Mucosa of descending colon (tissue), 3 donors: ENCODE measurements at places on chromosomes 4 and X. TPM values are rescaled to one million over a fixed set of nuclear protein-coding genes. Genes with fewer than 3 reads are reported as not detected.
A peak's percentile ranks its signal among the peaks of the same experiment; 100 is the strongest.

The BMP3 gene
- total RNA-seq = 20.9 TPM

The GCNA gene
- total RNA-seq = 2.0 TPM

The ADGRG4 gene
- not detected for total RNA-seq

GRCh38 chrX:125205133-125205917, 114.3 kb upstream of the TEX13C start:
- peak; percentile 53 for DNase-seq

DNA sequence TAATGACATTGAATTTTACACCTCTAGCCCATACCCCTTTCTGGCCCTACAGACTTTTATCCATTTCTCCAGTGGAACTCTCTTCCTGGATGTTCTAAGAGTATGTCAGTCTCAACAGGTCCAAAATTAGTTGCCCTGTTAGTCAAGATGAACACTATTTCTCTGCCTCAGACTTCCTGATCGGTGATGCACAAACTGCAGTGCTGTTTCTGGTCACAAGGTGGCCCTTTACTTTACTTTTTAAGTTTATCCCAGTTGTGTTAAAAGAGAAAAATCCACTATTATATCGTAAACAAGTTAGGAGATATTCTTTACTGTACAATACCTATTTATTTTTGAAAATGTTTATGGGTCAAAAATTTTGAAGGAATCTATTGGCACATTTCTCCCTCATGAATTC, 13.1 kb downstream of the TCEAL7 start:
- DNase-seq = peak; percentile 70

- no peak for DNase-seq
These were observed 1958.6 kb downstream of the C4orf33 start for GRCh38 chr4:131054489-131055019.

- DNase-seq = no peak
These were observed 479.2 kb downstream of the GBA3 start for GRCh38 chr4:23171976-23172375.

DNA sequence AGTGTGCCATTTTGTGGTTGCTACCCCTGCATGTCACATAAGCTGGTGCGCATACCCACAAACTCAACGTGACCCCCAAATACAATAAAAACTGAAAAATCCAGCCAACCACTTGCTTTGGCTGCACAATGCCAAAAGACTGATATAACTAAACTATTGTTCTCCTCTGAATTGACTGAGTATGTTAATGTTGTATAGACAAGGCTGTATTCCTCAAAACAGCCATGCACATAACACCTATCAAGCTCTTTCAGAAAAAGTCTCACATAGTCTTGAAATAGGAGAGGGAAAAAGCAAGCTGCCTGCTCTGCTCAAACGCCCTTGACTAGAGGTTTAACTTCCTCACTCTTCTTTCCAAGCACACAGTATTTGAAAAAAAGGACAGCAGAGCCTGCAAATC, 126.4 kb upstream of the NOCT start:
- DNase-seq = no peak

DNA sequence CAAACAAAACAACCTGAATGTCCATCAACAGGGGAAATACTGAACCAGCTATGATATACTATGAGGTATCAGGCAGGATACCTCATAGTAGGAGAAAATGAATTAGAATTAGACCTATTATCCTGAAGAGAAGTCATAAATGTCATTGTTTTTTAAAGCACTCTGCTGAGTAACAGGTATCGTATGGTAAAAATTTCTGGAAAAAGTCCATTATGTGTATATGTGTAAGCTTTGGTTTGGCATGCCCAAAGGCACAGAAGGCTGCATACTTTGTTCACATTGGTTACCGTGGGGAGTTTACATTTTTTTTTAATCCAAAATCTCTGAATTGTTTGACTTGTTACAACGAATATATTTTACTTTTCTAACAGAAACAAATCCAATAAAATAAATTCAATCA, 70.5 kb downstream of the RPS3A start:
- DNase-seq = no peak

- no peak for DNase-seq
These were observed 3.0 kb downstream of the ZNF275 start for GRCh38 chrX:153336988-153337387.

The SATL1 gene
- 0.19 TPM for total RNA-seq

DNA sequence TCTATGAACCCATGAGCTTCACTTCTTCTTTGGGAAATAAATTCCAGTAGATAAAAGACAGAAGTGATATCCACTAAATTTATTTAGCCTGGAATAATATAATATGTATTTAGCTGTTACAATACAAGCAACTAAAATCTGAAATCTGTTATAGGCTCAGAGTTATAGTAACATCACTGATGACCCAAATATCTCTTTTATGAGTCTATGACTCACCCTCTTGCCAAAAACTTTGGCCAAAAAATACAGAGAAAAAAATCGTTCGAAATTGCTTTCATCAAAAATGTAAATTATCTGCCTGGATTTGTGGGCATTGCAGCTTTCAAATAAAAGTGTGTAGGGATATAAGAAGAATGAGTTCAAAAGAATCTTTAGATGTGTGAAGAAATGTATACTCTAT, 89.4 kb upstream of the DKK2 start:
- DNase-seq = no peak

The MAGEC1 gene
- not detected for total RNA-seq

- no peak for DNase-seq
These were observed 34.9 kb downstream of the HMX1 start for GRCh38 chr4:8836664-8837171.

DNA sequence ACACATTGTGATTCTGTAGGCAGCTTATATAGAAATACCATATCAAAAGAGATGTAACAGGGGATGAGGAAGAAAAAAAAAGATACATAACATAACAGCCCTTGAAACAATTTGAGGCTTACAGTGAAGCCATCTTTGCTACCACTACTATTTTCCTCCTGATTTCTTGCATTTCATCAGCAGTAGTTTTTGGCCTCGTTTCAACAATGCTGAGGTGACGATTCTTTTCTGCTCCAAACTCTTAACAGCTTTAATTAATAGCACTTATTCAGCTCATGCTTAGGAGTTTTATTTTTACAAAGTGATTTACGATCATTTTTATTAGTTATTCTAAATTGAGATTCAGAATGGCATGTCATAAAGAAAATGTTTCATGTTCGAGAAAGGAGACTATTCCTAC, 163.2 kb downstream of the DCK start:
- DNase-seq = no peak
